T-helper 2 cell treated with Interferon-gamma antibody and Interleukin-4, amounts not matched to agents 5 μg/mL and 100 μg/mL, for 36 hours (primary cell): ENCODE measurements at places on chromosomes 1 and 21.

GRCh38 chr1:32404946-32405345 is 10.7 kb upstream of the BSDC1 start:
- DNase-seq, result no peak

- no peak for DNase-seq
Measured at GRCh38 chr1:161089251-161089924, at the start of gene NECTIN4. Gene NECTIN4, minus strand, starts transcription at chr1:161089558. Its CDS starts 262 bp downstream, at chr1:161089296.

DNA sequence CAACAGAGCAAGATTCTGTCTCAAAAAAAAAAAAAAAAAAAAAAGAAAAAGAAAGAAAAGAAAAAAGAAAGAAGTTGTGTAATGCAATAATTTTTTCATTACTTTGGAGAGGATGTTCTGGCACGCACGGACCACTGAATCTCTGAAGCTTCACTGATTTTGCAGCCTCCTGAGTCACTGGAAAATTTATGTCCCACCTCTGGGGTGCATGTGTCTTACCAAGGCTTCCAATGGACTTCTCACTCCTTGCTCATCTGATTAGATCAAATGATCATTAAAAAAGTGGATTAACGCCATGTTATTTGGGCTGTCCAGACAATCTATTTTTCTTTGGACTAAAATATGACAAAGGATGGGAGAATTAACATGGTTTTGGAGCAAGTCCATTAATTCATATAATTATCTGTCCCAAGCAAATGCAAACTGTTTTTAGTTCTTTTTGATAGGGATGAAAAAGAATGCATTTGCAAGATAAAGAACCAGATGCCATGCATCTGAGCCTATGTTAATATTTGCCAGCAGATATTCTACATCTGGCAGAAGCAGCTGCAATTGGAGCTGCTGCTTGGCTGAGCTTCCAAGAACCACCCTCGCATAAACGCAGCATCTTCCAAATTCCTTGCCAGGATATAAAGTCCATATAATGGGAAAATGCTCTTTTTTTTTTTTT is 10.1 kb upstream of the MAP1LC3C start:
- no peak for DNase-seq

DNA sequence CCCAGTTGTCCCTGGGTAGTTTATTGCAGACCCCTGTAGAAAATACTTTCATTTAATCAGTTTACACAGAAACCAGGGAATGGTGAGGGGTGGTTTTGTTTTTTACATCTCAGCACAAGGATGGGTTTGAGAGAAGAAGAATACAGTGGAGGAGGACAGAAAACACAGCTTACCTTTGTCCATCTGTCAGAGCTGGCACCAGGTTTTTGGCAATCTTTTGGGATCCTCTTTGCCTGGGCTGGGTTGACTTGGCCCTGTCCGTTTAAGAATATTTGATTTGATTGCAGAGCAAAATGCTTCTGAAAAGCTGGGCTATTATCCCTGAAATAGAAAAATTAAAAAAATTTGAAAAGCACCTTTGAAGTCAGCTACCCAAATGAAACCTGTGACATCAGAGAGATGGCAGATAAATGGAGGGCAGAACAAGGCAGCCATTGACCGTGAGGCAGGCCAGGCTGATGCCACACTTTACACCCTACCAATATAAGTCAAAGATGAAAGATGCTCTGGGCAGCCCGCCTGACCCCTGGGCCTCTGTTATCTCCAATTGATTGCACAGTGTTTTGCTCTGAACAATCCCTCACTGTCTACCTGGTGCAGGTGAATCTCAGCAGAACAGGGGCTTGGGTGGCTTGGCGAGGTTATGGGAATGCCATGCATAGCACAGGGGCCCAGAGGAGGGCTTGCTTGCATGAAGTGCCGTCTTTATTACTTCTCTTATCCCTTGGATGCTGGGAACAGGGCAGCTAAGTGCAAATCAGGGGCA is 218.8 kb downstream of the LMX1A start:
- DNase-seq, result no peak

- no peak for DNase-seq
Measured at GRCh38 chr1:195096051-195096521, 1512.2 kb downstream of the KCNT2 start.

DNA sequence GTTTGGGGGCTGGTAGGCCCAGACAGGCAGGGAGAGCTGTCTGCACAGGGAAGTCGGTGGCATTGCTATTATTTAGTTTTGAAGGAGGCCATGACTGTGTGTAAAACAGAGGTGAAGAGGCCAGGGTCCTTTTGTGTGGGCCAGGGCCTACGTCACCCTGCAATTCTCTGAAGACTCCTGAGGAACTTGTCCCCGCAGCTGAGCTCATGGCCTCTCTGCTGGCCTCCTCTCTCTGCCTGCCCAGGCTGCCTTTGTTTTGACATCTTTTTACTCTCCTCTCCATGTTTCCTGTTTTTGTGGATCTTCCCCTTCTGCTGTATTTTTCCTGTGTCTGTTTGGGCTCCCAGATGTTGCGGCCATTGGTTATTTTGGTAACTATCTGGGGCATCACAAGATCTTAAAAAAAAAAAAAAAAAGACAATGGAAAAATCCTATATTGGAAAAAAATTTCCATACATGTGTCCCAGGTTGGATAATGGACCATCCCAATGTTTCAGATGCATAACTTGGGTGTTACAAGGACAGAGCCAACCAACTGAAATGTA is 280.7 kb downstream of the RPS6KC1 start:
- no peak for DNase-seq

DNA sequence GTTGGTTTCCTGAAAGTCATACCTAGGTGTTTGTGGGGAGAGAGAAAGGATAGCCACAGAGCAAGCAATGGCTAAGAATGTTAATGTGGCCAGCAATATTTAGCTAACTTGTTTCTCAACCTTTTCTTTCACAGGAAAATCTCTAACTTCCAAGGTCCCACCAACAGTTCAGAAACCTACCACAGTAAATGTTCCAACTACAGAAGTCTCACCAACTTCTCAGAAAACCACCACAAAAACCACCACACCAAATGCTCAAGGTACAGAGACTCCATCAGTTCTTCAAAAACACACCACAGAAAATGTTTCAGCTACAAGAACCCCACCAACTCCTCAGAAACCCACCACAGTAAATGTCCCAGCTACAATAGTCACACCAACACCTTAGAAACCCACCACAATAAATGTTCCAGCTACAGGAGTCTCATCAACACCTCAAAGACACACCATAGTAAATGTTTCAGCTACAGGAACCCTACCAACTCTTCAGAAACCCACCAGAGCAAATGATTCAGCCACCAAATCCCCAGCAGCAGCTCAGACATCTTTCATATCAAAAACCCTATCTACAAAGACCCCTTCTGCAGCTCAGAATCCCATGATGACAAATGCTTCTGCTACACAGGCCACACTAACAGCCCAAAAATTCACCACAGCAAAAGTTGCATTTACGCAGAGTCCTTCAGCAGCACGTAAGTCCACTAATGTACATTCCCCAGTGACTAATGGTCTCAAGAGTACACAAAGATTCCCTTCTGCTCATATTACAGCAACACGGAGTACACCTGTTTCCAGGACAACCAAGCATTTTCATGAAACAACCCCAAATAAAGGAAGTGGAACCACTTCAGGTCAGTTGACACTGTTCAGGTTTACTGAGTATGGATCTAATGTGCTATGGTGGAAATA is 15.3 kb downstream of the CD55 start:
- peak; percentile 73 for DNase-seq
